Hindlimb muscle (tissue), 1 donor: ENCODE measurements at places on chromosomes 3 and 15. TPM values are rescaled to one million over a fixed set of nuclear protein-coding genes. Genes with fewer than 3 reads are reported as not detected.

The C3orf22 gene
- not detected for polyA plus RNA-seq

The GATA2 gene
- polyA plus RNA-seq = 3.6 TPM

The CDHR4 gene
- polyA plus RNA-seq = not detected

The WDR93 gene
- polyA plus RNA-seq = 0.14 TPM

The IP6K2 gene
- polyA plus RNA-seq = 85.4 TPM

The LRRN1 gene
- polyA plus RNA-seq = 54.2 TPM

The UQCC5 gene
- polyA plus RNA-seq = 12.2 TPM

- DNase-seq = no peak
Measured at GRCh38 chr15:62570405-62570783, 405.3 kb upstream of the C2CD4B start.

GRCh38 chr15:39609166-39609916, 28.5 kb downstream of the THBS1 start:
- DNase-seq = no peak

- DNase-seq = no peak
Measured at GRCh38 chr3:147411238-147411814, 2.2 kb downstream of the ZIC1 start.

GRCh38 chr3:5390221-5390620, 202.7 kb downstream of the EDEM1 start:
- no peak for DNase-seq

- no peak for DNase-seq
Measured at GRCh38 chr3:118943597-118943996, 91.0 kb downstream of the IGSF11 start.

- no peak for DNase-seq
Measured at GRCh38 chr3:177764933-177765332, 567.7 kb upstream of the TBL1XR1 start.

GRCh38 chr3:143571548-143571947, 276.7 kb downstream of the SLC9A9 start:
- DNase-seq = no peak
